ENCODE measurements at places on chromosomes 13 and 19.
A peak's percentile ranks its signal among the peaks of the same experiment; 100 is the strongest.

- DNase-seq, result peak; percentile 43
These were observed 3.9 kb downstream of the CD209 start for GRCh38 chr19:7743425-7743841.

- DNase-seq, result no peak
These were observed 187.7 kb downstream of the ABCC4 start for GRCh38 chr13:95113601-95114000.

GRCh38 chr13:113109151-113110047, 3.8 kb downstream of the F7 start:
- DNase-seq, result no peak

DNA sequence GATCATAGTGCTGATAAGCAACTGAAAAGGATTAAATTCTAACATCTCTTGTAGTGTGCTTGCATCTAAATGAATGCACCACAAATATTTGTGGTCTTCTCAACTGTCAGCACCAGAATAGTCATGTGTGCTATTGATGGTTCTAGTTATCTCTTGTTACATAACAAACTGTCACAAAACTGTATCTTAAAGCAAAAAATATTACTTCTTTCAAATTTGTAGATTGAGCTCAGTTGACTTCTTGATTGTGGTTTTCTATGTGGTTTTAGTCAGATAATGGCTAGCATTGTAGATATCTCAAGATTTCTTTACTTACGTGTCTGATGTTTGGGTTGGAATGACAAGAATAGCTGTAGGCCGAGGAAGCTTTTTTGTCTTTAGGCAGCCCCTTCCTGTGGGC, 431.3 kb downstream of the SLITRK6 start:
- no peak for DNase-seq
